ENCODE measurements at places on chromosomes 12 and 14. TPM values are rescaled to one million over a fixed set of nuclear protein-coding genes. Genes with fewer than 3 reads are reported as not detected.

C14orf39 gene
- total RNA-seq, result not detected

KRT86 gene
- total RNA-seq, result not detected

FMNL3 gene
- 22.3 TPM for total RNA-seq

KRT84 gene
- total RNA-seq, result not detected

- no peaks in the 10 kb centered on the region for H3K4me1 ChIP-seq
- H3K36me3 ChIP-seq, result no peaks in the 10 kb centered on the region
- H3K4me3 ChIP-seq, result no peak overlapping the region
- no peak for DNase-seq
These were observed 6.0 kb upstream of the AMN start for GRCh38 chr14:102916347-102917055.

DNA sequence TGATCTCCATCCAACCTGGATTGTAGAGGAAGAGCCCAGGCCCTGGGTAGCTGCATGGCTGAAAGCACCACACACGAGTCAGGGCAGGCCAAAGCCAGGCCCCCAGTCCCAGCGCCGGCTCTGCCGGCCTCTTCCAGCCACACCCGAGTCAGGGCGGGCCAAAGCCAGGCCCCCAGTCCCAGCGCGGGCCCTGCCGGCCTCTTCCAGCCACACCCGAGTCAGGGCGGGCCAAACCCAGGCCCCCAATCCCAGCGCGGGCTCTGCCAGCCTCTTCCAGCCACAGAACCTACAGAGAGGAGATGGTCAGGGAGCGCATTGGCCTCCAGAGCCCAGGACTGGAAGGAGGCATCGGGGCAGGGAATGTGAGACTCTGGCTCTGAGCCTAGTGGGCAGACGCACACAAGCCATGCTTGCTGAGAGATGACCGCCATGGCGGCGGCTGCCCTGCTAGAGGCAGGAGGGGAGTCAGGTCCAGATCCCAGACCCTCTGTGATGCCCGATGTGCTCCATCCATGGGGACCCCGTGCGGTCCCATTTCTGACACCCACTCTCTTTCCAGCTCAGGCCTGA, 30.2 kb downstream of the BEGAIN start:
- no peaks in the 10 kb centered on the region for H3K27me3 ChIP-seq
- no peak overlapping the region for H3K4me3 ChIP-seq
- peaks cover 10% of the 10 kb centered on the region for H3K4me1 ChIP-seq
- no peaks in the 10 kb centered on the region for H3K36me3 ChIP-seq
- no peak overlapping the region for H3K27ac ChIP-seq

GRCh38 chr12:73973486-73973885, 564.1 kb upstream of the ATXN7L3B start:
- H3K4me1 ChIP-seq, result no peaks in the 10 kb centered on the region
- DNase-seq, result no peak
- H3K27me3 ChIP-seq, result no peaks in the 10 kb centered on the region

DNA sequence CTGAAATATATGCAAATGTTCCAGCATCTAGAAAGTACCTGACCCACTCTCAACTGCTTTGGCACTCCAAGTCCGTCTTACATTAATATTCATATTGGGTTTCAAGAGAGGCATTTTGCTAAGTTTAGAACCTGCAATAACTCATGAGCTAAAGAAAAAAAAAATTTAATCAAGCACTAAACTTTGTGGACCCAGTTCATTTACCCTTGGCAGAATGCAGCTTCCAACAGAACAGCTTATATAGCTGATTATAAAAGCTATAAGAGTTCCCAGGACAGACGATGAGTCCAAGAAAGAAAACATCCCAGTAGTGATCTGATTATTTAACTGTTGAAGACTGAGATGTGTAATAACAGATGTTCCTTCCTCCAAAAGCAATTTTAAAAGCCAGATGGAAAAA, 592.0 kb downstream of the KCNH5 start:
- no peak overlapping the region for H3K27ac ChIP-seq
- H3K27me3 ChIP-seq, result no peaks in the 10 kb centered on the region
- H3K4me3 ChIP-seq, result no peak overlapping the region
- no peaks in the 10 kb centered on the region for H3K4me1 ChIP-seq

DNA sequence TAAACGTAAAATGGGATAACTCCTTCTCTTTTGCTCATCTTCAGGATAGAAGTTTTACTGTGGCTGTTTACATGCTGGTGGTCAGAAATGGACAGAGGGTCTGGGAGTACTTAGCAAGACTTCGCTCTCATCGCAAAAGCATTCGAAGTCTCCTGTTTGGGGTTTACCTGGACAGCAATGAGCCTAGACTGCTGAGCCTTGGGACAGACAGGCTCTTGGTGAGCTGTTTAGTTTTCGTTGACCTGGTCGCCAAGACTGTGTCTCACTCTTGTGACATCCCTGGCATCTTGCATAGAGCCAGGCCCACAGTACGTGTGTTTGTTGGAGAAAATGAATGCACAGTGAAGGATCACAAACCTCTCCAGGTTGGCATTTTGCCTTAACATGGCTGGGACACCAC, 42.1 kb downstream of the CFAP251 start:
- no peaks in the 10 kb centered on the region for H3K27me3 ChIP-seq
- H3K36me3 ChIP-seq, result no peaks in the 10 kb centered on the region
- DNase-seq, result no peak
- H3K4me1 ChIP-seq, result no peaks in the 10 kb centered on the region

DNA sequence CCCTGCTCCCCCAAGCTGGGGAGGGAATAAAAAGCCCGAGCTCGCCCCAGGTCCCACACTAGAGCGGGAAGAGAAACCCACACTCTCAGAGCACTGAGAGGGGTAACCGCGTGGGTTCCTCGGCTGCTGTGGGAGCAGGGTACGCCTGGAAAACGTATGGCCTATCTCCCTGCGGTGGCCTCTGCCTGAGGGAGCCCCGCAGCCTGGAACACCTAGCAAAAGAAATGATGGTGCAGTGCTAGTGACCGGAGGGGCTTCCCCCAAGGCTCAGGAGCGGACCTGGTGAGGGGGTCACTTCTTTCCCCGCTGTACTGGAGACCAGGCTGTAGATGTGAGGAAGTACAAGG, 2.5 kb upstream of the OR4N2 start:
- no peak overlapping the region for H3K4me3 ChIP-seq
- H3K4me1 ChIP-seq, result no peaks in the 10 kb centered on the region
- H3K27ac ChIP-seq, result no peak overlapping the region
- no peaks in the 10 kb centered on the region for H3K36me3 ChIP-seq
- no peak for DNase-seq

GRCh38 chr12:49703647-49704137, 3.5 kb downstream of the FMNL3 start:
- DNase-seq, result peak; percentile 64
- H3K27me3 ChIP-seq, result no peaks in the 10 kb centered on the region
- peak overlapping the region; percentile 66 for H3K27ac ChIP-seq
- H3K4me1 ChIP-seq, result peaks cover 59% of the 10 kb centered on the region

DNA sequence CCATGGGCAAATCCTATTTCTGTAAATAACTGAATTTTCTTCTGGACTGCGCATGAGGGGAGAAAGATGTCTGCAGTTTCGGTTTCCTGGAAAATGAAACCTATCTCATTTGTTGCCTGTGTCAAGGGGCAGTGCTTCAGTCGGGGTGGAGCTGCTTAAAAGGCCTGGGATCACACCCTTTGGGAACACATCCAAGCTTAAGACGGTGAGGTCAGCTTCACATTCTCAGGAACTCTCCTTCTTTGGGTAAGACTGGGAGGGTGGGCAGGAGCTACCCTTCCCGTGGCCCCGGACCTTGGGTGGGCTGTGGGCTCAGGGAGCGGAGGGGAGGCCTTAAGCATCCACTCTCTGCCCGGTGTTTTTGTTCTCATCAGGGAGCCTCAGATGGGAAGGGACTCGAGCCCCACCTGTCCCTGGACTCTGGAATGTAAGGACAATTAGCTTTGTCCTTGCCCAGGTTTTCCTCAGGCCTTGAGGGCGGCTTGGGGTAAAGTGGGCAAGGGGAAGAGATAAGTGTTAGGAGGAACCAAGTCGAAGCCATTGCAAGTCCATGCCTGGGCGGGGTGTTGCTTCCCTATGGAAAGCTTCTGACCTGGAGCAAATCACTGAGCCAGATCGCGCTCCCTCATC, at the start of gene IFI27:
TSS of gene IFI27 (plus strand) at position 185 of the 630 bp plus-strand sequence.
- H3K27ac ChIP-seq, result peak within 1 kb of the TSS; percentile 52
- H3K36me3 ChIP-seq, result no peaks in the 10 kb centered on the region
- H3K4me3 ChIP-seq, result no peak within 1 kb of the TSS
- H3K27me3 ChIP-seq, result peaks cover 8% of the 10 kb centered on the region
- H3K4me1 ChIP-seq, result no peaks in the 10 kb centered on the region

DNA sequence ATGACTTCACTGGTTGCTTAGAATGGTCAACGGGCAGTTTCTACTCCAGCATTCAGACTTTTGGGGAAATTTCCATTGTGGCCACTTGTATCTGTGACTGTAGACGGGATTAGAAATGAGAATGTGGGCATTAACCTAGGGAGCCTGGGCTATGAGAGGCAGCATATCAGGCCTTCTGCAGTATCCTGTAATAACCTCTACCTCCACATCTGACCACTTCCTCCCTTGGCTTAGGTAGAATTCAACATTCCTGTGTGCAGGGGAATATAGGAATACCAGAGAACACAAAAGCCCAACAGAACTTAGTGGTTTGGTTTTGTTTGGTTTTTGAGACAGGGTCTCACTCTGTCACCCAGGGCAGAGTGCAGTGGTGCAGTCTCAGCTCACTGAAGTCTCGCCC, 76.4 kb upstream of the HOXC13 start:
- H3K4me3 ChIP-seq, result no peak overlapping the region
- H3K27me3 ChIP-seq, result peaks cover 22% of the 10 kb centered on the region
- no peaks in the 10 kb centered on the region for H3K36me3 ChIP-seq
- H3K27ac ChIP-seq, result no peak overlapping the region

DNA sequence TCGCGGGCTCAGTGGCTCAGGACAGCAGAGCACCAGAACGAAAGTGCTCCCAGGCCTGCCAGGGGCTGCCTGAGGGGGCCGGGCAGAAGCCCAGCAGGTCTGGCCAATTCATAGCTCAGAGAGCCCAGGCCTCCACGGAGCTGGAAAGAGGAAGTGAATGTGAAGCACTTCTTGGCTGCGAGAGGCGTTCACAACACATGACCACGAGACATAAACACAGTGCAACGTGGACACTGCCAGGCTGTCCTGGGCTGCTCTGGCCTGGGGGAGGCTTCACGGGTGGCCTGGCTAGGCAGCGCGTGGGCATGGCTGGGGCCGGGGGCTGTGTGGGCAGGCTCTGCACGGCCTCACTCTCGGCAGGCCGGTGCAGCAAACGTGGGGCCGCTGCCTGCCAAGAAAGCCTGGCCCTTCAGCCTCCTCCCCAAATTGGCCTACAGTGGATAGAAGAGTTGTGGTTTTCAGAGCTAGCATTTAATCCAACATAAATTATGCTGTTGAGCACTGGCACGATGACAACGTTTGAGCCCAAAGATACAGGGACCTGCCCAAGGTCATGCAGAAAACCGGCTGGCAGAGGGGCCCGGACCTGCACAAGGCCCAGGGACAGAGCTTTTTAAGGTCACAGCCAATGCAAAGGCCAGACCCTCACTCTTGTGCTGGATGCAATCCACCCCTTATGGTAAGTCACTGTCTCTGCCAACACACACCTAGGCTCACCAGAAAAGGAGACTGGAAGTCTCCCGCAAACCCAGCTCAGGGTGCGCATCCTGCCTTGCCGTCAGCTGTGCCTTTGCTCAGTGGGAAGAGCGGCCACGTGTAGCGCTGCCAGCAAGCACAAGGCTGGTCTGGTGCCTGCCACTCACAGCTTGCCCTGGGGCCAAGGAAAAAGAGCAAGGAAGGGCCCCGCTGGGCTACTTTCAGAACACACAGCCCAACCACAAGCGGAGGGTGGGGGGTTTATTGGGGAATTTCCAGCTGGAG, 8.6 kb downstream of the SLC25A29 start:
- no peaks in the 10 kb centered on the region for H3K27me3 ChIP-seq
- H3K27ac ChIP-seq, result no peak overlapping the region
- H3K4me1 ChIP-seq, result peaks cover 5% of the 10 kb centered on the region
- H3K36me3 ChIP-seq, result no peaks in the 10 kb centered on the region

- H3K27ac ChIP-seq, result no peak overlapping the region
- no peaks in the 10 kb centered on the region for H3K27me3 ChIP-seq
- peaks cover 13% of the 10 kb centered on the region for H3K4me1 ChIP-seq
- DNase-seq, result peak; percentile 67
- H3K36me3 ChIP-seq, result peaks cover 9% of the 10 kb centered on the region
- no peak overlapping the region for H3K4me3 ChIP-seq
These were observed 69.4 kb downstream of the ATXN2 start for GRCh38 chr12:111529424-111530368.

DNA sequence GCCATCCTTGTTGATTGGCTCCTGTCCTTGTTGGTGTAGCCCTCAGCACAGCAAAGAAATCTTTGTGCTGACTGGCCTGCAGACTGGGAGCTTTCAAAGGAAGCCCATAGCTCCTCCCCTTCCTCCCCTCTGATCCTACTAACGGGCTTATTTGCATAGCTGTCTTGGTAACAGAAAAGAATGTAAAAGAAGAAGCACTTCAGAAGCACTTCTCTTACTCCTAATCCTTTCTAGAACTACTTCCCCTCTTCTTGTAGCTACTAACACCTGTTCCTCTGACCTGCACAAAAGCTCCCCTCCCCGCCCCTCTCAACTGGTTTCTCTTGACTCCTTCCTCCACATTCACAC, 14.3 kb upstream of the RIC8B start:
- H3K27ac ChIP-seq, result peak overlapping the region; percentile 66
- H3K27me3 ChIP-seq, result no peaks in the 10 kb centered on the region
- no peaks in the 10 kb centered on the region for H3K36me3 ChIP-seq

DNA sequence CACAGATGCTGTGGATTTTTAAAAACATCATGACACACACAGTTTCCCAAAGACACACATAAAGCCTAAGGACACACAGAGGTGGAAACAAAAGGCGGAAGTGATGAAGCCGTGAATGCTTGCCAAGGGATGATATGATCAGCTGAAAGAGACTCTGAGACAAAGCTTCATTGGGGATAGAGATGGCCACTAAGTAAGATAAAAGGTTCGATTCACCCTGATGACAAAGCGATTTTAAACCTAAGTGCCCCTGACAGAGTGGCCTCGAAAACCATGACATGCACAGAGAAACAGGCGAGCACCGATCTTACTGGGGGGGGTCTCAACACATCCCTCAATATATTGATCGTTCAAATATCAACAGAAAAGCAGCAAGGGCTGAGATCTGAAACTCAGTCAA, 20.3 kb upstream of the EIF5 start:
- DNase-seq, result no peak
- H3K27me3 ChIP-seq, result peaks cover 12% of the 10 kb centered on the region
- no peaks in the 10 kb centered on the region for H3K36me3 ChIP-seq
- H3K4me3 ChIP-seq, result no peak overlapping the region

- H3K36me3 ChIP-seq, result no peaks in the 10 kb centered on the region
- peaks cover 28% of the 10 kb centered on the region for H3K27me3 ChIP-seq
- no peak overlapping the region for H3K27ac ChIP-seq
- no peaks in the 10 kb centered on the region for H3K4me1 ChIP-seq
- H3K4me3 ChIP-seq, result no peak overlapping the region
These were observed 92.7 kb downstream of the PAH start for GRCh38 chr12:102824218-102824835.

All from activated naive CD8-positive, alpha-beta T cell treated with anti-CD3 and anti-CD28 coated beads for 36 hours (primary cell).